ELR (cell line): ENCODE measurements at places on chromosomes 4 and X.

DNA sequence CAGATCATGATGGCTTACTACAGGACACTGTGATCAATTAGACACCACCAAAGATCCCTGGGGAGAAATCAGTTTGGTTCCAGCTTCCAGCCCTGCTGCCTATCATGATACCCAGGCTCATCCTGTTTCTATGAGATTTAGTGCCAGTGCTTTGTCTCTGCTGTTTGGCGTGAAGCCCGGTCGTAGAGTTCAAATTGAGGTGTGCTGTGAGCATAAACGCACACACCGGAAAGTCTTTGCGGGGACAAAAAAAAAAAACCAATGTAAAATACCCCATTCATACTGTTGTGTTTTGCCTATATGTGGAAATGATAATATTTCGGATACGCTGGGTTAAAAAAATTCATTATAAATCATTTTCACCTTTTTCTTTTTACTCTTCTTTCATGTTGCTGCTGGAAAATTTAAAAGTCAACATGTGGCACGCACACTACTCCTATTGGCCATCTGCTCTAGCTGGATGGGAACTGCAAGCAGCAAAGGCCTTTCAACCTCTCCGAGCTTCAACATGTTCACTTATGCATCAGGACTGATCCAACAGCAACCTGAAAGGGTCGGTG is 607 bp upstream of the DKC1 start:
- no peak for DNase-seq

DNA sequence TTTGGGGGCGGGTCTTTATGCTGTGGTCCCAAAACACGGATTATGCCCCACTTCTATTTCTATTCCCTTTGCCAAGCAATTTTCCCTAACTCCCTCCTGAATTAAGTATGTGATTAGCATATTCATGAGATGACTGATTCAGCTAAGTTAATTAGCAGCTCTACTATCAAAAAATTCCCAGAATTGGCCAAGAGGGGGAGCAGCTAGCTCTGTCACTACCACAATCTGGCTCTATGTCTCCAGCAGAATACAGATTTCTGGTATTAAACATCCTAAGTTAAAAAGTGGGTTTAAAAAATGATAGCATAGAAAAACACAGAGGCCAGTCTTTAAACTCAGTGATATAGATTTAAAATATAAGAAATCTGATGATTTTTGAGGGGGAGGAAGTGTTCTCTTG is 80.3 kb downstream of the GPC4 start:
- peak; percentile 0 for DNase-seq

GRCh38 chr4:101693842-101694398 is 96.6 kb upstream of the BANK1 start:
- DNase-seq, result no peak

DNA sequence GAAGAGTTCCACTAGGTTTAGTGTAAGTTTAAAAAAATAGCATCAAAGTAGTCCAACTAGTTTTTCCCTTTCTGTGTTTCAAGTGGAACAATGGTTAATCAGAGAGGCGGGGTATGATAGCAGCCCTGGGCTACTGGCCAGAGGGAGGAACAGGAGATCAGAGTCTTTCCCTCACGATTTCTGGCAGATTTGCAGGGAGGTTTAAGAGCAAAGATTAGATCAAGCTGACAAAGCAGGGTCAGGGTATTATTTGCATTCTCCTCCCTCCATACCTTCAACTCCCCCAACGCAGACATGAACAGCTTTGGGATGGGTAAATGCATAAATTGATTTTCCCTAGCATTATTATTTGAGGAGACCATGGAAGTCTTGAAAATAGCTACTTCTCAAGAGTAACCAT is 277.6 kb upstream of the DIAPH2 start:
- no peak for DNase-seq

- DNase-seq, result no peak
Observed at GRCh38 chr4:141101511-141101910, 31.8 kb downstream of the RNF150 start.

DNA sequence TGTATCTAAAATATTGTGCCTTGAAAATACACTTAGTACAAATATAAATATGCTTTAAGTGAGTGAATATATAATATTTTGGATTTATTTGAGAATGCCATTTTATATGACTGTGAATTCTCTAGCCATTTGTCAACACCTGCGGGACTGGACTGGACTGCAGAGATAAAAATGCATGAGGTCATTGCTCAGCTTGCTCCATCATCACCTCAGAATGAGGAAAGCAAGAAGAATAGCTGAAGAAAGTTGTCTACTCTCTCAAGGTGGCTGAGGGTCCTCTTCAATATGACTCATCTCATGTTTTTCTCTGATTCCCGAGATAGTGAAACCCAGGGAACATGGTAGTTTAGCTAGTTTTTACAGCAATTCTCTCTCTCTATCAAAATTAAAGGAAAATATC is 732.5 kb upstream of the AGA start:
- peak; percentile 34 for DNase-seq

DNA sequence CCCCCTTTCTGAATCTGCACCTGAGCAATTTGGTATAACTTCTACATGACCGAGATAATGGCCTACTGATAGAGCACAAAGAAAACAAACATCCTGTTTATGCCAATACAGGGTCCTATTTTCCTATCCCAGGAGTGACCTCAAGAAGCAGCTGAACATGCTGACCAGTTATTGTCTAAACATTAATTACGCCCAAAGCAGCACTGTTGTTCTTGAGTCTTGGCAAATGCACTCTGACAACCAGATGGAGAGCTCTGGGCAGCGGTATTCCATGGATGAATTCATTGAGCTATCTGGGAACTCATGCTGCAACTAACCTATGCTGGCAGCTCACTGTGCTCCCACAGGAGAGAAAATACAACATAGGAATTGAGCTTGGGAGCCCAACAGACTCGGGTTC is 52.6 kb downstream of the PCYT1B start:
- no peak for DNase-seq

- no peak for DNase-seq
Observed at GRCh38 chr4:21046141-21046540, 345.9 kb downstream of the PACRGL start.

- DNase-seq, result no peak
Observed at GRCh38 chr4:177986236-177986635, 544.0 kb upstream of the AGA start.

DNA sequence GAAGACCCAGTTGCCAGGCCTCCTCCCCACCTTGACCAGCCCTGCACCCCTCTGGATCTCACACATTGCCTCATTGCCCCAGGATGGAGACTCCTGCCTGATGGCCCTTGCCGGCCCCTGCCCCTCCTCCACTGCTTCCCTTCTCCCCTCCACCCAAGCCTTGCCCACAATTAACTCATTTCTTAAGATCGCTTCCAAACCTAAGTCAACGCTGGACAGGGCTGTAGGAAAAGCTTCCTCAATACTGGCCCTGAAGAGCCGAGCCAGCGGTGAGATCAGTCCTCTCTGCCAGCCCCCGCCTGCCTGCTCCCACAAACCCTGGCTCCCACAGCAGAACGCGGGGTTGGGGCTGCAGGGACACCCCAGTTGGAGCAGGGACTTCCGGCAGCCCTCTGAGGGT is 7.5 kb upstream of the HAUS7 start:
- no peak for DNase-seq

- DNase-seq, result peak; percentile 82
Observed at GRCh38 chrX:65690057-65690855, 22.8 kb downstream of the MSN start.

- DNase-seq, result peak; percentile 89
Observed at GRCh38 chr4:180164799-180165198, 2078.4 kb upstream of the TENM3 start.

DNA sequence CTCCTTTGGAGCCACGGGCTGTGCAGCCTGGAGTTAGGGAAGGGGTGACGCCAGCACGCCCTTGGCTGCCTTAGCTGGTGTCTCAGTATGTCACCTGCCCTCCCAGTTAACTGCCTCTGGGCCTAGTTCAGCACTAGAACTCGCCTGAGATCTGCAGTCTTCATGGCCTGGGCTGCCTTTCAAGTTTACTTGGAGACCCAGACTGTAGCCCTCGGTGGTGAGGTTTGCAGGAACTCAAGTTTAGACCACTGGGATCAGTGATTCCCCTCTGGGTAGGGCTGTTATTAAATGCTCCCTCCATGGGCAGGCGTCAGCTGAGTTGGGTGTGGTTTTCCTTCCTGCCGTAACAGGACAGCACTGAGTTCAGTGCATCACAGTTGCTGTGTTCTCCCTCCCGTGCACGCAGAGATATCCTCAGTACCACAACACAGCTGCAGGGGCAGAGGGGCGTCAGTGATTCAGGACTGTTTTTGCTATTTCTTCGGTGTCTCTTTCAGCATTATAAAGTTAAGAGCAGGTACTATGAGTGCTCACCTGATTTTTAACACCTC is 30.5 kb downstream of the PLAC8 start:
- DNase-seq, result no peak

DNA sequence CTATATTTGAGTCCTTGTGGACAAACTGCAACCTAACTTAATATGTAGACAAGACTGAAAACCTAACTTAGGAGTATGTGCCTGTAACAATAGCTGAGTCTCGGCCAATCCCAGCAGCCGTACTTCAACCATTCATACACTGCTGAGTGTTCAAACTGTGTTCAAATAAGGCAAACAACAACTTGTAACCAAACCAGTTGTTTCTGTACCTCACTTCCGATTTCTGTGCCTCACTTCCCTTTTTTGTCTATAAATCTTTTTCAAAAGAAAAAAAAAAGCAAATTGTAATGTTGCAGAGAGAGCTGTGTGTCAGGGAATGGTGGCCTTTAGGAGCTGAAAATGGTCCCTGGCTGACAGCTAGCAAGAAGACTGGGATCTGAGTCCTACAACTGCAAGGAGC is 46.0 kb downstream of the GEMIN8 start:
- no peak for DNase-seq

- no peak for DNase-seq
Observed at GRCh38 chr4:7244751-7245320, 52.5 kb downstream of the SORCS2 start.

- DNase-seq, result no peak
Observed at GRCh38 chr4:39390603-39391002, 16.1 kb upstream of the KLB start.

DNA sequence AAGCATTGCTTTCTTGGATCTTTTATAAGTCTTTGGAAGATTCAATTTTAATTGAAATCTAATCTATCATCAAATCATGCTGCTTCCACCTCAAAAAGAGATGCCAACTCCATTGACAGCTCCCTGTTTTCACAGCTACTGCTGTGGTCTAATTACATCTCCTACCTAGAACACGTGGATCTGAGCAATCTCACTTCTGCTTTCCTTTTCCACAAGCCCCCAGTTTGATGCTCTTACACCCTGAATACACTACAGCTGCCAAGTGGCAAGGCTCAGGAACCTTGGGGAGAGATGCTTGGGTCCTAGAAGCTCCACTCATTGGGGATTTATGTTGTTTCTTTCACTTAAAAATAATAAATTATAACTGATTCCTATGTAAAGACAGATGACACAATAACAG is 172.0 kb downstream of the CFAP299 start:
- DNase-seq, result no peak

DNA sequence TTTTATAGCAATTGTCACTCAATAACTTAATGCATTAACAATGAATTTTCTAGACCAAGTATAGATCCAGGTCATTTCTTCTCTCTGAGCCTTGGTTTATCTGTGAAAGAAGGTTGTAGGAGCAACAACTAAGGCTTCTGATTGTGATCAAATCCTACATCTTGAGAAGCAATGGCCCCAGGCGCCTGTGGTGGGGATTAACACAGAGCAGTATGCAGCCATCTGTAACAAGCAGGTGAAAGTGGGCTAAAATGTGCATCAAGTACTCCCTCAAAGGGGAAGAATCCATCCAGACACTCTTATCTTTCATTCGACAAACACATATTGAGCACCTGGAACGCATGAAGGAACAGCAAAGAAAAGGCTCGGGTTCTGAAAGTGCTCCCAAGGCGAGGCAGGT is 19.1 kb upstream of the SETD7 start:
- no peak for DNase-seq

GRCh38 chrX:317424-318067 is 1.1 kb downstream of the GTPBP6 start:
- DNase-seq, result peak; percentile 31

DNA sequence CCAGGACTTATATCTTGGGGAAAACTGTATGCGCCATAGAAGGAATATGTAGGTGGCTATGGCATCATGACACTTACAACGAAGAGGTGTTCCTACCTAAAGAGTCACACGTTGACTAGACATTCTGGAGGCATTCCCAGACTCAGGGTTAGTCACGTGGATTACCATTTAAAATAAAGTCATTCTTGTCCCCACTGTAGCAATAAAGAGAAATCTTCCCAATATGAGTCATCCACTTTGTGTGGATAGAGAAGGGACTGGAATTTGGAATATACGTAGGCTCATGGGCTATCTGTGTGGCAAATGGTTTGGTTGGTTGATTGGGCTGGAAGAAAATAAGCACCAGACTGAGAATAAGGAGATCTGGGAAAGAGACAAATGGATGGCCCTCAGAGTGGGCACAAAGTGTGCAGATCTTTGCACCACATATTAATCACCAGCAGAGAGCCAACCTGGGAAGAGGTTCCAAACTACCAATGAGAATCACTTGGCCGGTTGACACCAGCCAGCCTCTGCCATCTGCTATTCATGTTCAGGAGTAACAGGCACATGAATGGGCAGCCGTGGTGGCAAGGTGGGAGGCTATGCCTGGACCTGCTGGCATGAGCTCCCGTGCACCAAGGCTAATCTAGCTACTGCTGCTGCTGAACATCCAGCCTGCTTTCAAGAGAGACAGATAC is 41.0 kb downstream of the MTNR1A start:
- no peak for DNase-seq

DNA sequence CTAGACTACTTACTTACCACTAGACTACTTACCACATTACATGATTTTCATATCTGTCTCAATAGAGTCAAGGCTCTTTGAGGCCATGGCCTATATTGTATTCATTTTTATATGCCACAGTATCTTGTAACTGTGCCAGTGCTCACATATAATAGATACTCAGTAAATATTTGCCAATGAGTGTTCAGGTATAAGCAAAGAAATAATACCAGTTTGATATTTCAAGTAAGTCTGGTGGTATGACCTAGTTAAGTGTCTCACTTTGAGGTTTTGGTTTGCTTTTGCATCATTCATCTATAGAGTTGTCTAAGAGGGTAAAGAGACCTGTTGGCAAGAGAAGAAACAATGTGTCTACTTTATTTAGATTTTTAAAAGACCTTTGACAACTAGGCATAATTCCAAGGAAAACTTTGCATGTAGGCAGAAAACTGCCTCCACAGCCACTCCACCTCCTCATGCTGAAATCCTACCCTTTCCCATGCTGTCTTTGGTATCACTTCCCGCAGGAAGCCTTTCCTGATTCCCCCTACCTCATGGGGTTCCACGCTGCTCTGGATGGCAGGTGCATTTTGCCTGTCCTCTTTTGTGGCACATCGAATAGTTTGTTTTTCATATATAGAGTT is 91.3 kb upstream of the KLHL13 start:
- no peak for DNase-seq

DNA sequence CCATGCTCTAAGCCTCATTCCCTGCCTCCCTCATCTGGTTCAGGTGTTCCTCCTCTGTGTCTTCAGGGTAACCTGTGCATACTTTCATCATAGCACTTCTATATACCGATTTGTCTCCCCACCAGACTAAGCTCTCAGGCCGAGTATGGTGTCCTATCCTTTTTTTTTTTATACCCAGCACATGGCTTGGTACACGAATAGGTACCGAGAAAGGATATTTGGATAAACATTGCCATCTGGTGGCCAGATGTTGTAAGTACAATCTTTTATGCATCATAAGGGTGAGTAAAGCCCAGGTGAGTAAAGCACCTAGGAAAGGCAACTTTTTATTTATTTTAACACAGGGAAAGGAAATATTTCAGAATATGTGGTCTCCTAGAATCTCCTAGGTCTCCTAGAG is 68.4 kb downstream of the MID2 start:
- DNase-seq, result peak; percentile 55

- peak; percentile 67 for DNase-seq
Observed at GRCh38 chr4:2261110-2261852, 628 bp downstream of the MXD4 start.

- peak; percentile 14 for DNase-seq
Observed at GRCh38 chrX:85627363-85627762, 247.9 kb upstream of the POF1B start.
